Brain microvascular endothelial cell (primary cell): ENCODE measurements at places on chromosomes 7 and 10.

GRCh38 chr7:134366481-134366880 lies 49.8 kb upstream of the SLC35B4 start:
- no peak for DNase-seq

DNA sequence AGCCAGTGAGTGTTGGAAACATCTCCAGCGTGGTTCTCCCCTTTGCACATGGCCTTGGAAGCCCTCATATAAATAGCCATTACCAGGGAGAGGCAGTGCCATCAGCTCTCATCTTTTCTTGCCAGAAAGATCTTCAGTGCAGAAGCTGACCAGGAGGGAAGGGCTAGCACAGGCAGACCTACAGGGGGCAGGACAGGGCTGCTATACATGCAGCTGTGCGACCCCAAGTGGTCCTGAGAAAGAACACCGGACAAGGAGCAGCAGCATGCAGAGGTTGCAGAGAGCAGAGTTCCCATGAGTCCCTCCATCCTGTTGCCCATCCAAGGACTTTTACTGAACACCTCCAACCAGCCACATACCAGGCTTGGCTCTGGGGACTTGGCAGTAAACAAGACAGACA lies 17.1 kb downstream of the GRID1 start:
- no peak for DNase-seq

- no peak for DNase-seq
These were observed 106.2 kb downstream of the TFEC start for GRCh38 chr7:115924411-115924810.

GRCh38 chr10:102630663-102631062 lies 13.6 kb upstream of the TRIM8 start:
- DNase-seq: no peak

DNA sequence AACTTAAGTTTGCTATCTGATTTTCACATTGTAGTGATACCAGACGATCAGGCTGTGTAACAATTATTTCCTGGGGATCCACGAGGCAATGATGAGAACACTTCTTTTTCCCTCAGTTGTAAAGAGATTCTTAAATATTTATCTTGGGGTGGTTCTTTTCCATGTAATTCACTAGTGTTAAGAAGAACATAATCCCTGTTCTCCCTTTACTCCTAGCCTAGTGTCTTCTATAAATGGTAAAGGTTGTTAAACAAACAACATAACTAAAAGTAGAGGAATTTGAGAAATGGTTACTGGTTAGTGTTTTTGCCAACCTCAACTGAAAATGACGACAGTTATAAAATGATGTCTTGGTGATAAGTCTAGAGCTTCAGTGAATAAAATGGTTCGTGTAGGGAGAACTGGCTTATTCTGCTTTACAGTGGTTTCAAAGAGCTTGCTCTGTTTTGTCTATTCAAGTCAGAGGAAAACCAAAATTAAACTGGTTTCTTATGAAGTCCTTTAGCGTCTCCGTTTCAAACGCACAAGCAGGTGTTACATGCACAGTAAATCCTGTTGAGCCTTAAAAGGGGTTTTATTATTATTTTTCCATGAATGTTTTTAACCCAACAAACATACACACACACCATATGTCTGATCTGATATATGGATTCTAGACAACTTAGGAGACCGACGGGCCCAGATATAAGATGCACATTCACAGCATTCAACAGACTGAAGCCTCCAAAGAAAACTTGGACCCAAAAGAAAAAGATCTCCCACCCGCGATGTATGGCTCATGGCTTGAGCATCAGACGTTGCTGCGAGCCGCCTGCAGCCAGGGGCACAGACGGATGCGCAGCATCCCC lies 1.1 kb downstream of the TBX20 start:
- DNase-seq: no peak
